GM04503 (cell line): ENCODE measurements at places on chromosomes 11 and 22.

- DNase-seq = no peak
Observed at GRCh38 chr22:16586170-16586569, 6.4 kb downstream of the CCT8L2 start.

GRCh38 chr11:112631333-112631732 lies 329.9 kb upstream of the NCAM1 start:
- no peak for DNase-seq

GRCh38 chr11:117449111-117449693 lies 121.5 kb downstream of the CEP164 start:
- no peak for DNase-seq

DNA sequence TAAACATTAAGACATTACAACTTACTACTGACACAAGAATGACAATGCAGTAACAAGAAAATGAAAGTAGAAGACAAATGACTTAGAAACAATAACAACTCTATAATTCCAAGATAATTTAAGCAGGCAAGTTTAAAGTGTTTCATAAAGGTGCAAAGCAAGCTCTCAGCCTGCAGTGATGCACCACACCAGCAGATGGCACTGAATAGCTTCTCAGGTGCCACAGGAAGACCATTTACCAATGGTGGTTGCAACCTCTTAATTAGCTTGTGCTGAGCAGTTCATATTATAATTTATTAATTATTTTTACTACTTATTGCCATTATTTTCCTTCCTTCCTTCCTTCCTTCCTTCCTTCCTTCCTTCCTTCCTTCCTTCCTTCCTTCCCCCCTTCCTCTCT lies 60.6 kb downstream of the NXPE2 start:
- peak; percentile 1 for DNase-seq

- no peak for DNase-seq
Observed at GRCh38 chr11:73969991-73970800, 12.4 kb downstream of the UCP2 start.

GRCh38 chr11:23976426-23976825 lies 520.4 kb upstream of the LUZP2 start:
- peak; percentile 32 for DNase-seq
